Spleen (tissue), 13 donors: ENCODE measurements at places on chromosomes 7 and 10. TPM values are rescaled to one million over a fixed set of nuclear protein-coding genes. Genes with fewer than 3 reads are reported as not detected.

GRCh38 chr10:34116220-34116641 lies 698.9 kb downstream of the PARD3 start:
- no peak overlapping the region for H3K27ac ChIP-seq
- no peak overlapping the region for H3K4me3 ChIP-seq
- H3K27me3 ChIP-seq = no peaks in the 10 kb centered on the region

- no peak for DNase-seq
- no peaks in the 10 kb centered on the region for H3K4me1 ChIP-seq
- H3K27me3 ChIP-seq = no peaks in the 10 kb centered on the region
- H3K27ac ChIP-seq = no peak overlapping the region
- no peak overlapping the region for H3K4me3 ChIP-seq
Observed at GRCh38 chr10:22285130-22285529, 31.1 kb upstream of the COMMD3 start.

GRCh38 chr7:158407581-158408317 lies 179.9 kb downstream of the PTPRN2 start:
- no peaks in the 10 kb centered on the region for H3K36me3 ChIP-seq
- DNase-seq = peak; percentile 57
- no peaks in the 10 kb centered on the region for H3K27me3 ChIP-seq
- no peaks in the 10 kb centered on the region for H3K4me1 ChIP-seq

DNA sequence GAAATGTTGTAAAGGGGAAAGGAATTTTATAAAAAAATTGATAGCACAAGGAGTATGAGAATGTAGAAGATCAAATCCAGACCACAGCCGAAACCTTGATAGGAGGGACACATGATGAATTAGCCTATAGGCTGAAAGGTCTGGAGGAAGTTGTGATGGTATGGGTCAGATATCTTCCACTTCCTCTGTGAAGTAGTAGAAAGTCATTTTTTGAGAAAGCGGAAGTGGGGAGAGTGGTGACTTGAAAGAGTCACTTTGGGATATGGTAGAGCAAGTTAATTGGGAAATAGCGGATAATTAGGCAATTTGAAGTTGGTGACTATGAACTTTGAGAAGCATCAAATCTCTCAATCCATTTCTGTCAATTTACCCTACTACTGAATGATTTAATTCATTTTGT lies 99.4 kb downstream of the GRM8 start:
- DNase-seq = no peak
- no peak overlapping the region for H3K27ac ChIP-seq
- no peaks in the 10 kb centered on the region for H3K4me1 ChIP-seq
- H3K4me3 ChIP-seq = no peak overlapping the region
- H3K27me3 ChIP-seq = no peaks in the 10 kb centered on the region

GRCh38 chr7:134480730-134481129 lies 21.8 kb upstream of the AKR1B1 start:
- H3K27ac ChIP-seq = no peak overlapping the region
- no peak overlapping the region for H3K4me3 ChIP-seq
- H3K36me3 ChIP-seq = no peaks in the 10 kb centered on the region
- no peaks in the 10 kb centered on the region for H3K4me1 ChIP-seq
- no peaks in the 10 kb centered on the region for H3K27me3 ChIP-seq

GRCh38 chr7:130884437-130885417 lies 150.7 kb upstream of the KLF14 start:
- H3K27me3 ChIP-seq = no peaks in the 10 kb centered on the region
- peak overlapping the region; percentile 64 for H3K27ac ChIP-seq
- H3K4me3 ChIP-seq = no peak overlapping the region
- peaks cover 39% of the 10 kb centered on the region for H3K36me3 ChIP-seq
- DNase-seq = no peak
- H3K4me1 ChIP-seq = peaks cover 67% of the 10 kb centered on the region

FAM24B gene
- total RNA-seq = 4.9 TPM

- H3K27me3 ChIP-seq = no peaks in the 10 kb centered on the region
- no peaks in the 10 kb centered on the region for H3K36me3 ChIP-seq
- no peak overlapping the region for H3K4me3 ChIP-seq
- H3K27ac ChIP-seq = no peak overlapping the region
- DNase-seq = peak; percentile 63
- H3K4me1 ChIP-seq = no peaks in the 10 kb centered on the region
Observed at GRCh38 chr10:78266741-78267469, 233.2 kb downstream of the RPS24 start.

DNA sequence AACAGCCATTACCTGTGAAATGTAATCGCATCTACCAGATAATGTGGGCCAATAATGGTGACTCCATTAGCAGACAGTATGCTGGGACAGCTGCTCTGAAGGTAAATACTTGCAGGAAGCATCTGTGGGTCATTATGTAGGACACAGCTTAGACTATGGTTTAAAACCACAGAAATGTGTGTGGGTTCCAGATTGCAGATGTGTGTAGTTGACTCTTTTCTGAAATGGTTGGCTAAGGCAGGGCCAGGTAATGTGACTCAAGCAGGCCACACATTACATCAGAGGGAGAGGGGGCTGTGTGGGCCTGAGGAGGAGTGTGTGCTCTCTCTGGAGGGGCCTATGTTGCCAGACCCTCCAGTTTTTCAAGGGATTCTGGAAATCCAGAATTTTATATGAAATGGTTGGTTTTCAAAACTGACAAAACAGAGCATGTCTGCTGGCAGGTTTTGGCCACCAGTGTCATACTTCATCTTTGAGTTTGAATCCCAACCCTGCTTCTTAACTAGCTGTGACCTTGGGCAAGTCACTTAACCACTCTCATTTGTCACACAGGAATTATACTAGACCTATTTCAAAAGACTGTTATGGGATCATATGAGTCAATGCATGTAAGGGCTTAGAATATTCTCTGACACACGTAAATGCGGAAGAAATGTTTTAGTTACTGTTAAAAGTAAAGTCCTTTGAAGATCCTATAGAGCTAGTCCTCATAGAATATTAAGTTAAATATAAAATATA lies 64.5 kb downstream of the MCMBP start:
- H3K4me1 ChIP-seq = no peaks in the 10 kb centered on the region
- H3K4me3 ChIP-seq = no peak overlapping the region
- H3K36me3 ChIP-seq = peaks cover 8% of the 10 kb centered on the region
- no peak for DNase-seq

LBX1 gene
- total RNA-seq = not detected

DNA sequence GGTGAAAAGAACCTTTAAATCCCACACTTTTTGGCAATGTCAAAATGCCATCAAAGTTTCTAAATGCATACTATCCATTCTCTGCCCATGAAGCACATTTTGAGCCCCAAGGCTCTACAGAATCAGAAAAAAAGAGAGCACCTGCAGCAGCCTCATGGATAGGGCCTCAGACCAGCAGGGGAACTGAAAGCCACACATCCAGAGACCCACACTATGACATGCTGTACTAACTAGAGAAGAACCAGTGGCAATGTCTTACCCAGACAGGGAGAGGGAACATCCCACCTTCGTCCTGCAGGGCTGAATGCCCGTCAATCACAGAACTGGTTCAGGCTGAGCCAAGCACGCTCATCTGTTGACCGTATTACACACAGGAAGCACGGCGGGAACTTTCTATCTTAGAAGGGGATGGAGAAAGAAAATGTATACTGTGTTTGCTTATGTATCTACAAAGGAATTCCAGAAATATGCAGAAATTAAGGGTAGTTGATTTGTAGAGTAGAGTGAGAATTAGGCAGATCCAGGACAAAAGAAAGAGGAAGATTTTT lies 237.2 kb downstream of the GLI3 start:
- no peak overlapping the region for H3K27ac ChIP-seq
- H3K36me3 ChIP-seq = no peaks in the 10 kb centered on the region
- H3K4me3 ChIP-seq = no peak overlapping the region
- no peak for DNase-seq
- H3K27me3 ChIP-seq = no peaks in the 10 kb centered on the region
- H3K4me1 ChIP-seq = no peaks in the 10 kb centered on the region

DNA sequence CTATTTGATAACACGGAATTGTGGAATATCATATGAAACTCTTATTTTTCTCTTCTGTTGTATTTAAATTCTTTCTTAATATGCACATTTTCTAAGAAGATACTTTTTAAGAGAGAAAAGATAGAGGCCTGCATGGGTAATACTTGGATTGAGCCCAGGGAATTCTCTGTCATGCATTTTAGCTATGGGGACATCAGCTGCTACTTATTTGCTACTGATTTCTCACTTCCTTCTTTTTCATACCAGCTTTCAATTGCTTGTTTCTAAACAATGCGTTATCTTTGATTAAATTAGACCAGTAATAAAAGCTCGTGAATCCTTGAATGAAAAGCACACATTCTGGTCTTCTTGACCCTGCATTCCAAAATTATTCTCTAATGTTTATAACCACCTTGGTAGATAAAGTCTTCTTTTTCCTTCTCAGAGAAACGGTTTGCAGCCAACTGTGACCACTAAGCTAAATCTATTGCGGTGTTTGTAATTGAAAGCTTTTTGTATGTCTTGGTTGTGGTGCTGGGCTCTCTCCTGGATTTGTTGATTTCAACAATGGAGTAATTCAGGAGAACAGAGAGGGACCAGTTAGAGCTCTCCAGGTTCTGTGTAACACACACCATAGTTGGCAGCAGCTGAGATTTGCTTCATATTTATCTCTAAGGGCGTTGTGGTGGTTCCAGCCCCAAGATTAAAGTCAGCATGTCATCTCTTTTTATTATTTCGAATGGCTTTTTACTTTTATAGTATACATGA lies 139.3 kb downstream of the PPP1R9A start:
- no peak overlapping the region for H3K4me3 ChIP-seq
- H3K36me3 ChIP-seq = no peaks in the 10 kb centered on the region
- H3K27me3 ChIP-seq = no peaks in the 10 kb centered on the region
- no peak for DNase-seq

DNA sequence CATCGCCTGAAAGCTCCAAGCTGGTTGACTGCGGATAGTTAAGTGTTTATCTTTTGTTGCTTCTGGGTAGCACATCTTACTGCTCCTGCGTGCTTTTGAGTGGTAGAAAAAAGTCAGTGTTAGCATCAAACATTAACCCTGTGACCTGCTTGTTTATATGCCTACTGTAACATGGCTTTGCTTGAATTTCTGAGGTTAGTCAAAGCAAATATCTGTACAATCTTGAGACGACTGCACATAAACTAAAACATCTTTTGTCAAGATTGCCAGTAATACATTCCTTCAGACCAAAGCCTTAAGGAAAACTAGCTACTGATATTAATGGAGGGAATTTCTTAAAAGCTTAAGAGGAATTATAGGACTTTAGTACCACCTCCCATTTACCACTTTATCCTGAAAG lies 163.7 kb downstream of the BAMBI start:
- no peak overlapping the region for H3K27ac ChIP-seq
- no peaks in the 10 kb centered on the region for H3K27me3 ChIP-seq
- no peaks in the 10 kb centered on the region for H3K4me1 ChIP-seq

- H3K4me3 ChIP-seq = no peak overlapping the region
- H3K4me1 ChIP-seq = peaks cover 15% of the 10 kb centered on the region
- DNase-seq = no peak
- H3K27ac ChIP-seq = peak overlapping the region; percentile 75
Observed at GRCh38 chr10:69065406-69066361, 22.2 kb upstream of the SRGN start.

GPC2 gene
- 4.2 TPM for total RNA-seq

DNA sequence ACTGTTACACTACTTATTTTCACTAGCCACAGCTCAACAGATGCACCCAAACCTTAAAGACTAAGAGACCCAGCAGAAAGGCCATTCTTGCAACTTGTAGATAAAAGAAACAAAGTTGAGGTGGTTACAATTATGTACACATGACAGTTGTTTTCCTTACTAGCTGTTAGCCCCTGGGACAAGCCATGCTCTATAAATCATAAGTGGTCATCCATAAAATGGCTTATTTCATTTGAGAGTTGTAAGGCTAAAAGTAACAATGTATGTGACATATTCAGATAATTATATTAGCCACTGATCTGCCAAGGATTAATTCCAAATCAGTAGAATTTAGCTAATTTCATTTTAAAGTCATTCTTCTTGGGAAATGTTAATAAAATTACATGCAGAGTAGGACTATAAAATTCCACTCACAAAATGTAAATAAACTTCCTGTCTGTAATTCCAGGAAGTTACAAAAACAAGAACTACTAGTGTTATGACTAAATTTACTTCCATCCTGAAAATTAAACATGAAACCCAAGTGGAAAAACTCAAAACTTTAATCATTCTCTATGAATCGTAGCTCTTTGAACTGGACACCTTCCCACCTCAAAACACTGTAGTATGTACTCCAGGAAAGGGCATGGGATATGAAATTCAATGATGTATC lies 13.3 kb downstream of the SLC37A3 start:
- H3K36me3 ChIP-seq = peaks cover 20% of the 10 kb centered on the region
- H3K4me3 ChIP-seq = no peak overlapping the region
- no peak overlapping the region for H3K27ac ChIP-seq
- peaks cover 38% of the 10 kb centered on the region for H3K4me1 ChIP-seq
- DNase-seq = no peak
- H3K27me3 ChIP-seq = no peaks in the 10 kb centered on the region

- no peaks in the 10 kb centered on the region for H3K4me1 ChIP-seq
- peaks cover 4% of the 10 kb centered on the region for H3K27me3 ChIP-seq
- no peak overlapping the region for H3K27ac ChIP-seq
- H3K36me3 ChIP-seq = no peaks in the 10 kb centered on the region
- no peak overlapping the region for H3K4me3 ChIP-seq
Observed at GRCh38 chr7:81926-82756, 110.2 kb upstream of the FAM20C start.

GRCh38 chr7:34757570-34758110 lies 99.6 kb downstream of the NPSR1 start:
- no peaks in the 10 kb centered on the region for H3K36me3 ChIP-seq
- H3K4me1 ChIP-seq = no peaks in the 10 kb centered on the region
- H3K27ac ChIP-seq = no peak overlapping the region
- no peaks in the 10 kb centered on the region for H3K27me3 ChIP-seq
- no peak for DNase-seq
